ENCODE measurements at places on chromosomes 16 and 17.

DNA sequence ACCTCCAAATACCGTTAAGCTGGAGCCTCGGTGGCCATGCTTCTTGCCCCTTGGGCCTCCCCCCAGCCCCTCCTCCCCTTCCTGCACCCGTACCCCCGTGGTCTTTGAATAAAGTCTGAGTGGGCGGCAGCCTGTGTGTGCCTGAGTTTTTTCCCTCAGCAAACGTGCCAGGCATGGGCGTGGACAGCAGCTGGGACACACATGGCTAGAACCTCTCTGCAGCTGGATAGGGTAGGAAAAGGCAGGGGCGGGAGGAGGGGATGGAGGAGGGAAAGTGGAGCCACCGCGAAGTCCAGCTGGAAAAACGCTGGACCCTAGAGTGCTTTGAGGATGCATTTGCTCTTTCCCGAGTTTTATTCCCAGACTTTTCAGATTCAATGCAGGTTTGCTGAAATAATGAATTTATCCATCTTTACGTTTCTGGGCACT, 928 bp downstream of the HBA1 start:
- DNase-seq = no peak

DNA sequence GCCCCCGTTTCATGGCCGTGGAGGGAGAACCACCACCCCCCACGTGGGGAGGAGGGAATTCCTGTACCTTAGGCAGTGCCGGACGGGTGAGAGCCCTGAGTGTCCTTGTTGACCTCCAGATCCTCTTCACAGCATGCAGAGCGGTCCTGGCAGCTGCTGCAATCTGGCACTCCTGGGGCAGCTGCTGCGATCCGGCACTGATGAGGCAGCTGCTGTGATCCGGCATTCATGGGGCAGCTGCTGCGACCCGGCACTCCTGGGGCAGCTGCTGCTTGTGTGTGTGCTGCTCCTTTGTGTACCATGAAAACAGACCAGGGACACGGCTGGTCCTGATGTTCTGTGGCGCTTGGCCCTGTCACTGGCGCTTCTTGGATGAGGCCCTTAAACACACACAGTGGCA, 12.8 kb downstream of the ZNF778 start:
- DNase-seq = no peak

- DNase-seq = no peak
Measured at GRCh38 chr17:80708480-80708879, 163.8 kb downstream of the RPTOR start.

DNA sequence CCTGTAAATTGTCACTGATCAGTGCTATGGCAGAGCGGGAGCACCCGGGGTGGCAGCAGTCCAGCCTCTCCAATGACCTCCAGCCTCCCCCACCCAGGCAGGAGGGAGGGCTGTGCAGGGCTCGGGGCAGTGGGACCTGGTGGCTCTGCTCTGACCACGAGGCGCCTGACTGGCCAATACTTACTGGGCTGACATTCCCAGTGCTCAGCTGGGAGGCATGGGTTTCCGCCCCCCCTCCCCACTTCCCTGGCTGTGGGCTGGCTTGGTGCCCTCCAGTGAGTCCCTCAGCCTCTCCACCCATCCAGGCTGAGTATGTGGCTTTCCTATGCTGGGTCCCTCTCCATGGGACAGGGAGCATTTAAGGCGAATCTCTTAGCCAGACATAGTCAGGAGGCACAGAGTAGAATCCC, 2.7 kb downstream of the SOCS3 start:
- DNase-seq = no peak

DNA sequence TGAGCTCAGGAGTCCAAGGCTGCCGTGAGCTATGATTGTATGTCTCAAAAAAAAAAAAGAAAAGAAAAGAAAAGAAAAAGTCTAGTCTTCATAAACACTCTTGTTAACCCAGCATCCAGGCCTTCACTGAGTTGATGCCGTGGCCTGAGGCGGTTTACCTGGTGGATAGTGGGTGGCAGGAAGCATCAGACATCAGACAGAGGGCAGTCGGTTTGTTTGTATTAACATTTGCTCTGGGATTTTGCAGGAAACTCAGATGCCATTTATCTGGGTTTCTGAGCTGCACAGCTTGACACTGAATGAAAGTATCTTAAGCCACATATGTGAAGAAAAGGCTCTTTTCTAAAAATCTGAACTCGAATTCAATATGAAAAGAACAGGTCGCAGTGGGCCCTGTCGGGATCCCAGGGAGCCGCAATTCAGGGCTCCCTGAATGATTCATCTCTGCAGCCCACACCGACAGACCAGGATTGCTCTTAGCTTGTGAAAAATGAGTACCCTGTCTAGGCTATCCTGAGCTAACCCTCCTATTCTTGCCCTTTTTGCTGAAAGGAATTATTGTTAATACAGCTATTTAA, 1.1 kb upstream of the DBNDD1 start:
- no peak for DNase-seq
